Frontal cortex (tissue), 4 donors: ENCODE measurements at places on chromosomes 5 and 9.

- DNase-seq: no peak
Observed at GRCh38 chr5:119412279-119413227, 39.7 kb upstream of the HSD17B4 start.

GRCh38 chr9:32832346-32832745 is 49.0 kb downstream of the TMEM215 start:
- no peak for DNase-seq

- DNase-seq: no peak
Observed at GRCh38 chr5:32400401-32400800, 44.1 kb downstream of the ZFR start.

- no peak for DNase-seq
Observed at GRCh38 chr9:131409458-131409992, 15.6 kb downstream of the PRRC2B start.

- DNase-seq: no peak
Observed at GRCh38 chr9:111803924-111804323, 9.2 kb upstream of the SHOC1 start.

- DNase-seq: no peak
Observed at GRCh38 chr9:126128494-126129142, 198.0 kb upstream of the MVB12B start.

DNA sequence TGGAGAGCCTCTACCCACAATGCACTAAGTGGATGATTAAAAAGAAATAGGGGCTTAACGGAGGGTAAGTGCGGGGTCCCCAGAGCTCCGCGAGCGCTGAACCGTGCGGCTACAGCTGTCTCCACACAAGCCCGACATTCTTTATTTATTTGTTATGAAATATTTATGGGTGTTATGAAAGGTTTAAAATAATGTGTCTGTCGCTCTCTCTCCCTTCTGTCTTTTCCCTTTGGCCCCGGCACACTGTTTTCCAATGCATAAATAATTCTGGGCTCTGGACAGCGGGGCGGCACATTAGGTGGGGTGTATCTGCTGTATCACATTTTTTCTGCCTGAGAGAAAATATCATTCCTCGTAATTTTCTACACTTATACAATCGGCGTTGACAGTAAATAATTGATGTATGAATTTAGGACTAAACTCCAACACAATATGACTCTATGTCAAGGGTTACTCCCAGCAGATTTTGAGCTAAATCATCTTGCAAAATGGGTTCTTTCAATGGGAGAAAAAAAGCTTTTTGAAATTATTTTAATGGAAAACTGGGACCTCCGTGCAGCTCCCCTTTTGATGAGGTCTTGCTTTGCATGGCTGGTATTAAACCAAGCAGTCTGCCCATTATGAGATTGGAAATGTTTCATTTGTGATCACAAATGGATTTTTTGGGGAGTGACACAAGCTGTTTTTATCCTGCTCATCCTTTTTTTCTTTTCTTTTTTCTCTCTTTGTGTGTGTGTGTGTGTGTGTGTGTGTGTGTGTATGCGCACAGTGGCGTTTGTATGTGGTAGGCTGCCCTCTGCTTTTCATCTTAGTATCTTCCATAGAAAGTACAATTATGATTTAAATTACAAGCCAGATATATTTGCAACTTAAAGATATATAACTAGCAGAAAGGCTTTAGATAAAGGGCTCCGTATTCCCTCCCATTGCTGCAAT is 370.6 kb upstream of the IRX4 start:
- no peak for DNase-seq
